ENCODE measurements at places on chromosomes 2 and 18.
A peak's percentile ranks its signal among the peaks of the same experiment; 100 is the strongest.

DNA sequence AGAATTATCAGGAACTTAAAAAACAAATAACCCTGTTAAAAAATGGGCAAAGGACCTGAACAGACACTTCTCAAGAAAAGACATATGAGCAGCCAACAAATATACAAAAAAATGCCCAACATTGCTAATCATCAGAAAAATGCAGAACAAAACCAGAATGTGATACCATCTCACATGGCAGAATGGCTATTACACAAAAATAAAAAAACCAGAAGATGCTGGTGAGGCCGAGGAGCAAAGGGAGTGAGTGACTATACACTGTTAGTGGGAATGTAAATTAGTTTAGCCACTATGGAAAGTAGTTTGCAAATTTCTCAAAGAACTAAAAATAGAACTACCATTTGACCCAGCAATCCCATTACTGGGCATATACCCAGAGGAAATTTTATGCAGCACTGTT, 95.8 kb upstream of the DSEL start:
- DNase-seq: no peak

GRCh38 chr2:237440819-237441281, 26.9 kb upstream of the COL6A3 start:
- DNase-seq: no peak

DNA sequence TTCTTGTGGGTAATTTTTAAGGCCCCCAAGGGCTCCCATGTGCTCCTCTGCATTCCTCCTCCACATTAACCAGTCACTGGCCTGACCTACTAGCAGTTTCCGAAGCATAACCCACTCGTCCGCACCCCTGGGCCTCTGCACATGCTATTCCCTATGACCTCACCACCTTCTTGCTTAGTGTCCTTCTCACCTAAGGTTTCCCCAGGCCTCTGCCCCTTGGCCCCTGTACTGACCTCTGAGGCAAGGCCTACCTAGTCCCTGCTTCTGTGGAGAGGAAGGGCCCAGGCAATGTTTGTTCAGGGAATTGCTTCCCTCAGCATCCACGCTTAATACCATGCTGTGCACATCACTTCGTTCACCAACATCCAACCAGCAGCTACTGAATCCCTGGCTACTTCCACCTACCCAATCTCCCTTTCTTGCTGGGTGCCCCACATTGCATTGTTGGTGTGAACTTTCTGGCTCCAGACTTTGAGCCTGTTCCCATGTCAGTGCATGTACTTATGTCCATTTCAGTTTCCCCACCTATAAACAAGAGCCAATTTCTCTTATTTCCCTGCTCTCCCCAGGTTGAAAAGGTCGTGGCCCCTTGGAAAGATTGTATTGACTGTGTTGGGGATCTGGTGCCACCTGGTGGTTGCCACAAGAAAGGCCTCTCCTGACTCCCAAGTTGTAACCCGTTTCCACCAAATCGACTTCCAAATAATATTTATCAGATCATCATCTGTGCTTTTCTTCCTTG, 19.2 kb upstream of the TMEM177 start:
- DNase-seq: peak; percentile 18

- no peak for DNase-seq
Measured at GRCh38 chr2:84884449-84884848, 3.6 kb upstream of the TRABD2A start.

DNA sequence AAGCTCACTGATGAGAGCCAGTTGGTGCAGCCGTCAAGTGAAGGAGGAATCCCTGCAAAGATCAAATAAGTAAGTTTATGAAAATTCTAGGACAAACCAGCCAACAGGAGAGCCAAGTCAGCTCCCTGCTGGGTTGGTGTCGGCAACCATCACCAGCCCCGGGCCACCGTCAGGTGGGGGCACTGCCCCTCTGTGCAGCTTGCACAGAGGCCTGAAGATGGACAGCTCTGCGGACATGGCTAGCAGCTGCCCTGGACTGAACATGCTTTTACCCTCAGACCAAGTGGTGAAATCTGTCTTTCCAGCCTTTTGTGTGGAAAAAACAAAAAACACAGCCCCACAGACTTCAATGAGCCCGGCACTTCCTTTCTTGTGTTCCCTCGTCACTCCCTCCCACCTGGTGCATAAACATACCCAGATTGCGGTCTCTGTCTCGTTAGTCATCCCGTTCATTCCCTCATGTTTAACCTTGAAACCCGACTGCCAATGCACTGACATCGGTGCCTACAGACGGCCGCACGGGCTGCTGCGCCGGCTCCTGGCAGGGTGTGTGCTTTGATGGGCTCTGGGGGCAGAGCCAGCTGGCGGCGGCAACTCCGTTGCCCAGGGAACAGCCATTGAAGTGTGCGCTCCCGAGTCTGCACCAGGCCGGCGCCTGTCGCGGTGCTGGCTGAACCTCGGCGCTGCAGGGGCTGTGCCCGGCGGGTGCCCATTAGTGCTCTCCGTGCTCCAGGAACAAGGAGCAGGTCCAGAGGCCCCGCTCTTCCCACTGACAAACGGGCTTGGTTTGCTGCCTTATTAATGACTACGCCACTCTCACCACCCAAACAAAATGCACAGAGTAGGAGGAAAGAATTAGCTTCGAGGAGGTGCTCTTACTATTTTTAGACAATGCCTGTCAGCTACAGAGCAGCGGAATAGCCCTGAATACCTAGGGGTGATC, 95.3 kb downstream of the EIPR1 start:
- peak; percentile 87 for DNase-seq

DNA sequence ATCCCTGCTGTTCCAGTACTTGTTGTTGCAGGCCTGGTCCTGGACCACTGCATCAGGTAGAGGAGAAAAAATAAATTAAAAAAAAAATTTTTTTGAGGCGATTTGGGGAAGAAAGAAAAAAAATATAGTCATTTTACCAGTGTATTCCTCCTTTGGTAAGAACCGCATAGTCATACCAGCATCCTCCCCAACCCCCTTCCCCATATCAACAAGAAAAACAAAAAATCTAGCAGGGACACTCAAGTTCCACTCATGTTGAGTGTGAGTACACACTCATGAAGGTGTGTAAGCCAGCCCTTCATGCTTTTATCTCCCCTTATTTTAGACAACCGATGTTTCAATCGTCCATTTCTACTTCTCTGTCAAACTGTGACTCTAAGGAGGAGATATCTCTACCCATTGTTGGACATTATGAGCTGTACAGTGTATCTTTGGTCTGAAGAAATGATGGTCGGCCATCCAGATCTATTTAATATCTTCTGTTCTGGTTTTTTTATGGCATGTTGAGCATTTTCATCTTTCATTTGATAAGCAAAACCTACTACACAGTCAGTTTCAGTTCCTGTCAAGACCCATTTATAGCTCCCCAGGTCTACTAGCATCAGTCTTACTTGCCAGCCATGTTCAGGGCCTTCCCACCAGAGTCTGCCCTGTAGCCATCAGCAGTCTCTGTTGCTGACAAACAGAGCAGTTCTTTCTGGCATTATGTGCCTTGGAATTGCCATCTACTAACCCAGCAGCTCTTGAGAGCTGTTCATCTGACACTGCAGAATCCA, 20.0 kb downstream of the ELP2 start:
- DNase-seq: no peak

GRCh38 chr18:48931680-48932461, 18.9 kb downstream of the SMAD7 start:
- no peak for DNase-seq

DNA sequence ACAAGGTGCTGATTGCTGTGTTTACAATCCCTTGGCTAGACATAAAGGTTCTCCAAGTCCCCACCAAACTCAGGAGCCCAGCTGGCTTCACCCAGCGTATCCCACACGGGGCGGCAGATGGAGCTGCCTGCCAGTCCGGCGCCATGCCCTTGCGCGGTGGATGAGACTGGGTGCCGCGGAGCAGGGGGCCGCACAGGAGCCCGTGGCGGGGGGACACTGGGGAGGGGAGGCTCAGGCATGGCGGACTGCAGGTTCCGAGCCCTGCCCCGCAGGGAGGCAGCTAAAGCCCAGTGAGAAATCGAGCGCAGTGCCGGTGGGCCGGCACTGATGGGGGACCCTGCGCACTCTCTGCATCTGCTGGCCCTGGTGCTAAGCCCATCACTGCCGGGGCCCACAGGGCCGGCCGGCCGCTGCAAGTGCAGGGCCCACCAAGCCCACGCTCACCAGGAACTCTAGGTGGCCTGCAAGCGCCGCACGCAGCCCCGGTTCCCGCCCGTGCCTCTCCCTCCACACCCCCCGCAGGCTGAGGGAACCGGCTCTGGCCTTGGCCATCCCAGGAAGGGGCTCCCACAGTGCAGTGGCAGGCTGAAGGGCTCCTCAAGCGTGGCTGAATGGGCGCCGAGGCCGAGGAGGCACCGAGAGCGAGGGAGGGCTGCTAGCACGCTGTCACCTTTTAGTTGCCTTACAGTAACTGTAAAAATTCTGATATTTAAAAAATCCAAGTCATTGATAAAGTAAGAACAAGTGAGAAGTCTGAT, 930.0 kb upstream of the FSHR start:
- no peak for DNase-seq

GRCh38 chr2:141911485-141912066, 219.2 kb downstream of the LRP1B start:
- DNase-seq: peak; percentile 37

DNA sequence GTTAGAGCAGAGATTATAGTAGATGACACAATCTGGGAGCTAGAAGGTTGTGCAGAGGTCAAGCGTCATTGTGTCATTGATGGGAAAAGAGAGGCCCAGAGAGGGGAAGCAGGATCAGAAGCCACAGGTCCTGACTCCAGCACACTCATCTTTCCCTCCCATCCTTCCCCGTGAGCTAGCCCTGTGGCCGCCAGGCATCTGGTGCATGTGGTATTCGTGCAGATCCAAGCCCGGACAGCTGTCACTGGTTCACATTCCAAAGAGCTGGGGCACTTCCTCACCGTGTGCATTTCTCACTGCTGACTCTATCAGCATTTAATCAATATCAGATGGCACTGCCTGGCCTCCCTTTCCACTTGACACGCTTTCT, 94.1 kb upstream of the THOC1 start:
- no peak for DNase-seq

DNA sequence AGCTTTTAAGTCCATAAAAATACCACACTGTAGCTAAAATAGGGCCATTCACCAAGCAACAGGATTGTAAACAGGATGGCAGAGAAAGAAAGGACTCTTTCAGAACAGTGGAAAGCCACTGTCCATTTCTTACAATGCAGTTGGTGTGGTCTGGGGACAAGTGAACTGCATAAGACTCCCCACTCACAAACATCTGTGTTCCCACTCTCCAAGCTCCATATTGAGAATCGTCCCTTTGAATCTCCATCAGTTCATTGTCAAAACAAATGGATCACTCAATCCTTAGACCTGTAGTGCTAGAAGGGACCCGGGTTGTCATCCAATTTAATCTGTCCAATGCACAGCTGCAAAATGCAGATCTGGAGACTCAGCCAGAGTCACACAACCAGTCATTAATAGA, 347.4 kb upstream of the KLHL29 start:
- DNase-seq: peak; percentile 23

GRCh38 chr2:215847056-215847455, 166.3 kb downstream of the MREG start:
- DNase-seq: no peak

DNA sequence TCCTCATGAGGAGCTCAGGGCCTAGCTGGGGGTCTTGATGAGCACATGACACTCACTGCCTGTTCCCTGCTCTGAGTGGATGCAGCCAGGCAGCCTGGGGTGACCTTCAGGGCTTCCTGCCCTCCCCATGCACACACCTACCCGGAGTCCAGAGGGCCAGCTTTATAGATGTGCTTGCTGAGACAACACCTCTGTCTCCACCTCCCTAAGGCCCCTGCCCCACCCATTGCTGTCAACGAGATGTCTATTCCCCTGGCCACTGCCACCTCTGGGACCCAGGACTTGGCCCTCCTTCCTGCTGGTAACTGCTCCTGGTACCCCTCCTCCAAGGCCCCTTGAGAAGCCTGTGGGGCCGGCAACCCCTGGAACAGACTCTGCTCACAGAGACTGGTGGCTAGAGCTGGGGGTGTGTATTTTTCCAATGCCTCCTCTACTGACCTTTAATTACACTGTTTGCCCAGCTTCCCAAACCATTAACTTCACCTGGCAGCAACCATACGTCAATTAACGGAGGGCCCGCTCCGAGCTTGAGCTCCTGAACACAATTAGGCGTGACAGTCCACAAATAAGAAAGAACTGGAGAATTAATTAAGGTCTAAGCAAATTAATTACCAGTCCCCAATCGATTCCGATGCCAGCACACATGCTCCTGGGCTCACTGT, 66.3 kb downstream of the EMX1 start:
- DNase-seq: peak; percentile 64

DNA sequence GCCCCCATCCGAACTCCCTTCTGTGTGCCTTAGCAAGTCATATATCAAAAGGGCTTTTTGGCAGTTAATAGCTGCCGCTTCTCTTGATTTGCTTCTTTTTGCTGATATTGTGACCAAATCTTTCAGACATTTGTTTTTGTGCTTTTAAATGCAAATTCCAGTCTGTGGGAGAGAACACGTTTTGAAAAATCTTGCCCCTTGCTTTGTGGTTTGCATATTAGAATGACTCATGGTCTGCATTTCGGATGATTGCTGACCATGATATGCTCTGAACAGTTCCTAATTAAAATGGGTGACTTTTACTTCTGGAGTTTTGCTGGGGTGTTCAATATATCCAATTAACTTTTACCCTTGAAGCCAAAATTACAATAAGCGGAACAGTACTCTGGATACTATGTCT, 58.2 kb upstream of the ST6GAL2 start:
- DNase-seq: no peak

DNA sequence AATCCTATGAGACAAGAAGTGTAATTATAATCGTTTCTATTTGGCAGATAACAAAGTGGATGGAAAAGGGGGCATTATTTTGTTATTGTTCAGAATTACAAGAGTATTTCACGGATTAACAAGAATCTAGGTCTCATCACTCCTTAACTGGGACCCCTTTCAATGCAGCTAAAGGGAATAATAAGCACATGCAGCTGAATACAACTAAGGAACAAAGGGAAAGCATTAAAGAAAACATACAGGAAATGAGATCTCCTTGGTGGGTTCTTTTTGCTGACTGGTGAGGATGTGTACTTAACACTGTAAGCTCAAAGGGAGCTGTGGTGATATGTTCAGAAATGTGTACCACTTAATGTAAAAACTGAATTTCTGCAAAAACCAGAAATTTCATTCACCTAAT, 140.5 kb upstream of the WDSUB1 start:
- no peak for DNase-seq

GRCh38 chr2:53077413-53077812, 690.2 kb upstream of the CHAC2 start:
- DNase-seq: no peak

GRCh38 chr2:197245829-197246804, 64.5 kb downstream of the ANKRD44 start:
- DNase-seq: no peak

GRCh38 chr2:98378901-98379300, 32.6 kb downstream of the CNGA3 start:
- DNase-seq: no peak

DNA sequence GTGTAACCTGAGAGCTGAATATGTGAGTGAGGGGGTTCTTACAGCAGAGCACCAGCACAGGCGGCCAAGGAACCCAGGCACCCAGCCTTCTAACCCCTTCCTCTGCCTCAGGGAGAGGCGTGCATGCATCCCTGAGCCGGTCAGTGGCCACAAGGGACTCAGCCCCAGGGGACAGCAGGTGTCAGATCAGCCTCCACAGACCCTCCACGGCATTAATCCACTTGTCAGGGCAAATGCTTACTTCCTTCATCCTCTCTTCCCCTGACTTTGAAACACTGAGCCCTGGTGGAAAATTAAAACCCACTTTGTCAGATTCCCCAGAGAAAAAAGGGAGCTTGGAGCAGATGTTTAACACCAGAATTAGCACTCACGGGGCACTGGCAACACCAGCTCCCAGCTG, 60.5 kb upstream of the SMAD2 start:
- DNase-seq: no peak

- no peak for DNase-seq
Measured at GRCh38 chr2:60453301-60453700, 100.2 kb downstream of the BCL11A start.

GRCh38 chr2:8121826-8122513, 559.9 kb upstream of the ID2 start:
- no peak for DNase-seq
